ENCODE measurements at places on chromosomes 1 and 21. TPM values are rescaled to one million over a fixed set of nuclear protein-coding genes. Genes with fewer than 3 reads are reported as not detected.

GRCh38 chr1:32798191-32798590 is 19.0 kb downstream of the YARS1 start:
- H3K4me1 ChIP-seq, result peaks cover 5% of the 10 kb centered on the region
- no peaks in the 10 kb centered on the region for H3K27me3 ChIP-seq
- H3K4me3 ChIP-seq, result no peak overlapping the region
- no peak for DNase-seq
- H3K36me3 ChIP-seq, result peaks cover 29% of the 10 kb centered on the region
- no peak overlapping the region for H3K27ac ChIP-seq

- H3K4me1 ChIP-seq, result no peaks in the 10 kb centered on the region
- H3K27ac ChIP-seq, result no peak overlapping the region
Measured at GRCh38 chr1:197857477-197857876, 45.0 kb upstream of the C1orf53 start.

GRCh38 chr1:231691618-231692259 is 65.1 kb downstream of the DISC1 start:
- H3K27ac ChIP-seq, result no peak overlapping the region
- DNase-seq, result no peak
- H3K4me1 ChIP-seq, result no peaks in the 10 kb centered on the region
- H3K4me3 ChIP-seq, result no peak overlapping the region
- H3K27me3 ChIP-seq, result no peaks in the 10 kb centered on the region

GRCh38 chr1:30615076-30615795 is 108.1 kb downstream of the MATN1 start:
- DNase-seq, result no peak
- no peak overlapping the region for H3K4me3 ChIP-seq
- no peaks in the 10 kb centered on the region for H3K36me3 ChIP-seq
- no peaks in the 10 kb centered on the region for H3K27me3 ChIP-seq
- no peaks in the 10 kb centered on the region for H3K4me1 ChIP-seq

Gene SH2D2A
- 1.1 TPM for total RNA-seq

Data from thoracic aorta (tissue), 2 donors.